ENCODE measurements at places on chromosomes 7 and 10.

DNA sequence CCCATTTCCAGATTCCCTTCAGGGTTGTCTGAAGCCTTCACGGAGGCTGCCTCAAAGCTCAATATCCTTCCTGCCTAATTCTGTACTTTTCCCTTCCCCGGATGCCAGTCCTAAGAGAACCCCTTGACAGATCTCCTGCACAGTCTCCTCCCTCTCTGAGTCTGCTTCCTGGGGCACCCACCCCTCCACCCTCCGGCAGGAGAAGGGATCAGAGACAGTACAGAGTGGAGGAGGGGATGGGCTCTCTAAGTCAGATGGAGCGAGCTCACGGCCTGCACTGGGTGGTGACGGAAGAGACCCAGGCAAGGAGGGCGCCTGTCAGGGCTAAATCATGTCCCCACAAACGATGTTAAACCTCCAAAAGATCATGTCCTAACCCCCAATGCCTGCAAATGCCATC lies 48.0 kb upstream of the CARD11 start:
- DNase-seq: no peak

DNA sequence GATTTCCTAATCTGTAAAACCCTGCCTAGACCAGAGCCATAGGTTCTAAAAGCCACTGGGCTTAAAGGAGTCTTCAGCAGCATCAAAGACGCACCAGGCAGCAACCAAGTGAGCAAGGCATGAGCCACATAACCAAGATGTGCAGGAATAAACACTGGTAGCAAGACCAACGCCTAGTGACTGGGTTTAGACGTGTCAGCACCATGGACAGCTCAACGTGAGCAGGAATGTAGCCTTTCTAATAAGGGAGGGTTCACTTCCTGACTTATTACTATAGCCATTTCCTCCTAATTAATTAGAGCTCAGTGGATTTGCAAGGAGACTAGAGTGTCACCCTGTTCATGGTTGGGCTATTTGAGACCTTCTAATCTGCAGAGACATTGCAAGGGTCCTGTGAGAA lies 223.7 kb downstream of the LHFPL3 start:
- peak; percentile 30 for DNase-seq

GRCh38 chr10:91540733-91541132 lies 92.1 kb downstream of the PPP1R3C start:
- DNase-seq: no peak

DNA sequence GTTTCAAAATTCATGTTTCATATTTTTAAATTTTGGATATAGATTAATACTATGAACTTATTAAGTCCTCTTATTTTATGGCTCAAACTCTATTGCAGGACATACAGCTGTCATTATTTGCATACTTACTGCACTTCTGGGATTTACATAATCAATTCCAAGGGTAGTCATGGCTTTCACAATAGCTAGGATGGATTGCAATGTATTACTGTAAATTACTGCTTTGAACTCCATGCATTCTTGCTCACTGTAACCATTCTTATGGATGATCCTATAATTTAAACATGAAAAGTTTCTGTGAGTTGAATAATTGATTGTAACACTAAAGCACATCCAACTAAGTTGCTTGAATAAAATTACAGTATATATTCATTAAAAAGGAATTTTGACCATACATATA lies 23.5 kb downstream of the GNAT3 start:
- DNase-seq: no peak

DNA sequence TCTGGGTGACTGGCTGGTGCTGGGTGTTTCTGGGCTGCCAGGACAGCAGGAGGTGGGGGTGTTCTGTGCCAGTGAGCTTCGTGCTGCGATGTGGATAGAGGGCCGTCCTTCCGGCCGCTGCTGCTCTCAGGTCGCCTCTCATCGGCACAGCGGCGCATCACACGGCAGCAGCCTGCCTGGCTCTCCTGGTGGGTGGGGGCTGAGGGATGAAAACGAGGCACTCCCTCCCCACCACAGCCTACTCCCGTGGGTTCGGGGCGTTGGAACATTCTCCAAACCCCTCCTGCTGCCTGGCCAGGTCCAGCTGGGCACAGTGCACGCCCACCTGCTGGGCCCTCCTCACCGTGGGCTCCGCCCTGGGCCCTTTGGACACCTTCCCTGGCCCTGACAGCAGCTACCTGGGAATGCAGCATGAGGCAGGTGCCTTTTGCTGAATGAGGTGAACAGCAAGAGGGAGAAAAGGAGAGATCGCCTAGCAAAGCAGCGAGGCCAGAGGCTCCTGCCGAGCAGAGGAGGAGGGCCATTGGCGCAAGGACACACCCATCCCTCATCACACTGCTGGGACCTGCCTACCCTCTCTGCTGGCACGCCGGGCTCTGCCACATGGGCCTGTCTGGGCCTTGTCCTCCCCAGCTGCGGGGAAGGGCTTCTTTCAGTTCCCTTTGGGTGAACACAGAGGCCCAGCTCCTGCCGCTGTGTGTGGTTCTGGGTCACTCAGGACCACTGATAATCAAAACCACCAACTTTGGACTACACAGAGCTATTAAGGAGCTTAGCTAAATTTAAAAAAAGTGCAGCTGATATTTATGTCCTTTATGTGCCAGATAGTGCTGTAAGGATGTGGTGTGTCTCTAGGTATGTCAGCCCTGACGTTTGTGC lies 33.4 kb downstream of the INPP5A start:
- DNase-seq: no peak

- no peak for DNase-seq
Observed at GRCh38 chr7:2261611-2262010, 19.6 kb downstream of the NUDT1 start.
